ENCODE measurements at places on chromosomes 11 and 22.

DNA sequence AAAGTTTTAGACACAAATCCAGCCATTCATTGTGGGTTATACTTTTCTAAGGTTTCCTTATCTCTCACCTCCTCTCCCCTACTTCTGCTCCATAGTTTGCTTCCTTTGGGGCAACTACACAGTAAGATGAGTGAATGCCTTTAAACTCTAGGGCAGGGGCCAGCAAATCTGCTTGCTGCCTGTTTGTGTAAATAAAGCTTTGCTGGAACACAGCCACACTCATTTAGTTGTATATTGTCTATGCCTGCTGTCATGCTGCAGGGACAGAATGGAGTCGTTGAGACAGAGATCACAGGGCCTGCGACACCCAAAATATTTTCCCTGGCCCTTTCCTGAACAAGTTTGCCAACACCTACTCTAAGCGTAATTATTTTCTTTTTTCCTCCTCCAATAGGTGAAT, 58.7 kb downstream of the TECTA start:
- no peak for DNase-seq

- no peak for DNase-seq
These were observed 56.6 kb downstream of the SYT13 start for GRCh38 chr11:45229401-45230020.

GRCh38 chr22:47127441-47127871, 365.0 kb downstream of the TBC1D22A start:
- no peak for DNase-seq

- no peak for DNase-seq
These were observed 63.7 kb downstream of the PPFIBP2 start for GRCh38 chr11:7577291-7578190.

DNA sequence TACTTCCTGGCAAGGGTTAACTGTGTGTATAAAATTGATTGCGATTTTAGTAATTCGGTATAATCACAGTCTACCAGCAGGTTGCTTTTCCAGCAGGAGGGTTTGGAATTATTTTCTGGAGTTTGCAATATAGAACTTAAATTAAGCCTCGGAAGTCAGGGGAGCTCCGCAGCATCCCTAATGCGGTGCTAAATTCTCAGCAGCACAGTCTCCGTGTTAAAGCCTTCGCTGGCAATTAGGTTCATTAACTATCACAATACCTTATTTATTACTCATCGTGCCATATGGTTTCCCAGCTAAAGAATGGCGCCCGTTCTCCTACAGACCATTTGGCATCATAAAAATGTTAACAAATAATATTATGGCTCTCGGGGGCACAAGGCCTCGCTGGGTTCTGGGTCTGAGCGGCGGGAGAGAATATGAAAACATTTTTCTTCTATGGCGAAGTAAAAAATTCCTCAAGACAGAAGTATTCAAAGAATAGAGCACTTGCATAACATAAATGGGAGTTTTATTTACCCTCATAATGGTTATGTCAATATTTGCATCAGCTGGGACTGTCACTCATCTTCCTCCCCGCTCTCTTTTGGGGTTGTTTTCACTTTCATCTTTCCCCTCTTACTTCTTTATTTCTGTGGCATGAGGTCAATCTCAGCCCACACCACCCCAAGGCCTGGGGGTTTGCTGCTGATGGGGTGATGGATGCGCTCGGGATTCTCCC, 28.1 kb upstream of the ZBTB16 start:
- no peak for DNase-seq

DNA sequence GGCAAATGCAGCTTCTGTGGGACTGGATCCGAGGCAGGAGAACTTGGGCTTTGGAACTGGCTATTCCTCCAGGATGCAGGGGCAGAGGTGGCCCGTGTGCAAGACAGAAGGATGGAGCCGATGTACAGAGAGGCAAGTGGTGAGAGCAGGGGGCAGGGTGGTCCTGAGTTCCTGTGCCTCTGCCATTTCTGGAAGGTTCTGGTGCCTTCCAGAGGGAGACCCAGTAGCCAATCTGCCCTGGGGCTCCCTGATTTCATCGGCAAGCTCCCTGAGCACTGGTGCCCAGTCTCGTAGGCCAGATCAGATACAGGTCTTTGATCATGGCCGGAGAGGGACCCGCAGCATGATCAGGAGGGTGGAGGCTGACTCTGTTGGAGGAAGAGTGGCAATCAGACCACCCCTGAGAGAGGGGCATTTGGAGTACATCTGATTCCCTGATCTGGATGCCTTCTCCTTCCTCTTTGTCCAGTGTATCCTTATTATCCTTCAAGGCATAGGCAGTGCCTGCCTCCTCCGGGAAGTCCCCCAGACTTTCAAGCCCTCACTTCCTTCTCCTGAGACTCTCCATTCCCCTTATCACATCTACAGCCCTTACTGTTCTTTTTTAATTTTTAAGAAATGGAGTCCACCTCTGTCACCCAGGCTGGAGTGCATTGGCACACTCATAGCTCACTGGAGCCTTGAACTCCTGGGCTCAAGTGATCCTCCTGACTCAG, 9.7 kb downstream of the MRGPRD start:
- no peak for DNase-seq

DNA sequence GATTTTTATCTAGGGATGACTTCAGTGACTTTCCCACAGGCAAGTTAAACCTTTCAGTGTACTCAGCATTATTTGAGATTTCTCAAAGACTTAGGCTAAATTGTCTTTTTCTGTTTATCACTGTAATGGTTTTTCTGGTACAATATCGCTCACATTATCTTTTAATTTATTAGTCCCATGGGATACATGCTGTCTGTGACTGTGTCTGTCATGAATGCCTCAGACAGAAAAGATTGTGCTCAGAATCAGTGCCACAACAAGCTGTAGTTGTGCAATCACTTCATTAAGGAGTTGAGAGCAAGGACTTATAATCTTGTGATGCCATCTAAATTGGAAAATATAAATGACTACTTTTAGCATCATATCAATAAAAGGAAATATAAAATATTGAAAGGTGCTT, 2374.2 kb upstream of the RAG2 start:
- no peak for DNase-seq

DNA sequence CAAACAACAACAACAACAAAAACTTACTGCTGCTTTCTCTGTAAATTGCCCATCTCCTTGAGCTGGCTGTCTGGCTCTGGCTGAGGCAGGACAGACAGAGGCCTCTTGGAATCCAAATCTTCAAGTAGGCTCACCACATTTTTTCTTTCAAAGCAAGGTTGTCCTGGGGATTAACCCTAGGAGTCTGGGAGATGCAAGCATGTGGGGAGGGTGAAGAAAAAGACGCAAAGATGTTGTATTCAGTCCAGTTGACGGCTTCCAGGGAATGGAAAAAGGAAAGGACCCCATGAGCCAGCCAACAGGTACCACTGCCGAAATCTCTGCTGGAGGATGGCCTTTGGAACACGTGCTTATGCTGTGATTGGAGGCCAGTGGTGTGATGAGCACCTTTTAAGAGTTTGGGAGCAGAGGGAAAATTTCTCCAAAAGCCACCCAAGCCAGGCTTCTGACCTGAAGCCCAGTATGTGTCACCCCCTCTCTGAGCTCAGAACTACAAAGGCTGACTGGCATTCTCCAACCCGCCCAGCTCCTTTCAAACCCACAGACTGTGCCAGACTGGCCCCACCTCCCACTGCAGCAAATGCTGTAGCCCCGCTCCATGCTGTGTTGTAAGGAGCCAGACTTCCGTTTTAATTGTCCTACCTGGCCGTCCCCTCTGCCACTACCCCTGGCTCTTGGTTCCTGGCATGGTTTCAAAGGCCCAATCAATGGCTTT, 10.8 kb downstream of the BLID start:
- DNase-seq, result no peak

GRCh38 chr22:17347724-17348123, 21.5 kb upstream of the CECR2 start:
- no peak for DNase-seq

DNA sequence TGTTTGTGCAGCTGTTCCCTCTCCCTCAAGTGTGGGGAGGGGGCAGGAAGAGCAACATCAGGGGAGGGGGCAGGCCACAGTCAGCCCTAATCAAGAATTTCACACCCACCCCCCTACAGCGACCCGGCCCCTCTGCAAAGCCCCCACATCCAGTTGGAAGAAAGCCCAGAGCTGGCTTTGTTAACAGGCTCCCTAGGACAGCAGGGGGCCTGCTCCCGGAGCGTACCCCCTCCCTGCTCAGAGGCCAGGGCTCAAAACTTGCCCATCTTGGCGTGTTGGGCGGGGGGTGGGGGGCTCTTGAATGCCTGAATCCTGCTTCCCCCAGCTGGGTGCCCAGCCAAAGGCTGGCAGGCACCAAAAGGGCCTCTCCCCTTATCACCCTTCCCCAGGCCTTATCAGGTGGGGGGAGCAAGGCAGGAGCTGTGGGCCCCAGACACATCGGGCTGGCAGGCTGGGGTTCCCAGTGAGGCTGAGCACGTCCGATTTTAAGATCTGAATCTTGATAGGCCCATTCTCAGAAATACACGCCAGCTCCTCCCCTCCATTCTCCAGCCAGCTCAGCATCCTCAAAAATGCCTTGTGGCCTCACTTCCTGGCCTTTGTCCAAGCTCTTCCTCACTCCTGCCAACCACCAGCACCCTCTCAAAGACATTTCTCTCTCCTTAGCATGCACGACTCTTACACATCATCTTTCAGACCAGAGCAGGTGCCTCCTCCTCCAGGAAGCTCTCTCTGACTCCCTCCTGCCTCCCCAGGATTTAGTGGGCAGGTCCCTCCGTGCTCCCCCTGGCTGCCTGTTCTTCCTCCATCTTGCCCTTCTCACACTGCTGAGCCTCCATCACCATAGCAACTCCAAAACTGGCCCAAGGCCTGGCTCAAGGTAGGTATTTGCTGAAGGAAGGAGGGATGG, 384.8 kb downstream of the MN1 start:
- DNase-seq, result no peak

DNA sequence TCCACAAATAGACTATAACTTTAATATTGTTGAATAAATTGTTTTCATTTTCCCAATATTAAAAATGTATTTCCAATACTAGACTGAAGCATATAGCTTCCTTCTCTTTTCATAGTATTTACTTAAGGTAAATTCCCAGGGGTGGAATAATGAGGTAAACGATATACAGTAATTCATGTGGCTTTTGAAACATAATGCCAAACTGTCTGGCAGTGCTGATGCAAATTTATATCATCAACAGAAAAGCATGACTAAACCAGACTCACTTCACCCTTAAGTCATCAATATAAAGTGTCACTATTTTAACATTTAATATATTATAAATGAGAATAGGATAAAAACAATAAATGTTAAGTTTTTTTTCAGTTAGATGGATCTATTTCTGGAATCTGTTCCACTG, 13.6 kb downstream of the C2CD3 start:
- no peak for DNase-seq

GRCh38 chr11:62264004-62264403, 6.0 kb upstream of the SCGB2A2 start:
- no peak for DNase-seq

GRCh38 chr11:77547863-77548551, 41.7 kb upstream of the AQP11 start:
- DNase-seq, result peak; percentile 81

GRCh38 chr22:50242406-50242949, 2.3 kb downstream of the TUBGCP6 start:
- no peak for DNase-seq

DNA sequence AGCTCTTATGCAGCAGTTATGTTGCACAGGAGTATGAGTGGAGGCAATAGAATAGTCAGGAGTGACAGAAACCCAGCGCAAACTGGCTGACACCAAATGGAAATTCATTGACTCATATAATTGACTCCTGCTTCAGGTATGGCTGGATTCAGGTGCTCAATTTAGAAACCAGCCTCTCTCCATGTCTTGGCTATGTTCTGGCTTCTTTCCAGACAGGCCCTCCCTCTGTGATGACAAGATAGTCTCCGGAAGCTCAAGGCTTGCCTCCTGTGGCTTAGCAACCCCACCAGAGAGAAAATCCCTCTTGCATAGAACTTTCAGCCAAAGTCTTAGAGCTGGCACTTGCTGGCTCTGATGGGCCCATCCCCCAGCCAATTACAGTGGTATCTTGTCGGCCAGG, 28.1 kb upstream of the MN1 start:
- DNase-seq, result no peak

DNA sequence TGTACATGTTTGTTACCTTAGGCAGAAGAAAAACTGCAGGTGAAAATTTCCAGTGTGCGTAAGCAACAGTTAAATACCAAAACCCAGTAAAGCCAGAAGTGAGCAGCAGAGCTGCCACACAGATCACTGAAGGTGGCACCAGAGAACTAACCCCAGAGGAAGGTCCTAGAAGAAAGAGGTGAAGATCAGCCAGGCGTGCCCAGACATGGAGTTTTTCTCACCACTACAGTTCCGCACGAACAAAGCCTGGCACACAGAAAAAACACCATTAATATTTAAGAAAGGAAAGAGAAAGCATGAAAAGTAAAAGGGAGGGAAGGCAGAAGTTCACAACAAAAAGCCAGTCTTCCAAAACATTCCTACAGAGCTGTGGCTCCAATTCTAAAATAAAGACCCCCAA, 60.7 kb downstream of the STK33 start:
- DNase-seq, result no peak

- DNase-seq, result no peak
These were observed 93.8 kb downstream of the MIAT start for GRCh38 chr22:26751217-26751616.

GRCh38 chr11:70508231-70508480, 109.8 kb downstream of the CTTN start:
- DNase-seq, result no peak

- DNase-seq, result no peak
These were observed 498.0 kb downstream of the BRD1 start for GRCh38 chr22:49329636-49330035.
